ENCODE measurements at places on chromosomes 12 and 14. TPM values are rescaled to one million over a fixed set of nuclear protein-coding genes. Genes with fewer than 3 reads are reported as not detected.

ANKRD33 gene
- not detected for total RNA-seq

DNA sequence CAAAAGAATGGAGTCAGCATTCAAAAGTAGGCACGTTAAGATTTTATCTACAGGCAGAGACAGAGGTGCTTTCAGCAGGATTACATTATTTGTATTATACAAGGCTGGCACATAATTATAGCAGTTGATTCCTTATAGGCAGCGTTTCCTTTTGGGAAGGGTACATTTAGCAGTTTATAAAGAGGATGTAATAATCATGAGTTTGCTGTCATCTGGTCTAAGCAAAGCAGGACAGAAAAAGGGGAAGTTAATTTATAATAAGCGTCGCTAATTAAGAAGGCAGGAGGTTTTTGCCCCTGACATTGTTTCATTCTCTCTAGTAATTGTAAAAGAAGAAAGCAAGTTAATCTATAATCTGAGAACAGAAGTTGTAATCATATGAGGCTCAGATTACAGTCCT, 259.9 kb upstream of the MDGA2 start:
- DNase-seq = no peak

SP7 gene
- not detected for total RNA-seq

MRPS35 gene
- total RNA-seq = 51.9 TPM

CLEC4C gene
- total RNA-seq = not detected

C12orf75 gene
- total RNA-seq = 48.5 TPM

ZBTB42 gene
- total RNA-seq = 2.9 TPM
